ENCODE measurements at places on chromosomes 1 and 21.

DNA sequence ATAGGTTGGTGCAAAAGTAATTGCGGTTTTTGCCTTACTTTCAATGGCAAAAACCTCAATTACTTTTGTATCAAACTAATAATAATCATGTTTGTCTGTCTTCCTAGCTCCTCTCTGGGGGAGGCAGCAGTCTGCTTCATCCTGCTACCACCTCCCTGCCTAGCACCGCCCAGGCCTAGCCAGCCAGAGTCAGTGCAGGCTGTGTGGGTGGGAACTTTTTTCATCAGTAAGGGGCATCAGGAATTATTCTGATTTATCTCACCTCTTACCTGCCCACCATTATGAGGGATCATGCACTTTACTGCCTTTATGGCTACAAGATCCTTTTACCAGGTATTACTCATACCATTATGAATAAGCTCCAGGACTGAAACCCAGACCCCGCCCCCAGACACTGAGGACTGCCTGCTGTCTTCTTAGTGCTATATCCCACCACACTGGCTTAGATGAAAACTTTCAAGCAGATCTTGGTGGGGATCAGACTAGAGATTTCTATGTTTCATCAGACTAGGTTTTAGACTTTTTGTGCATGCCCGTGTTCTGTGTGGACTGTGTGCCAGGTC is 116.4 kb downstream of the PBX1 start:
- DNase-seq: no peak

DNA sequence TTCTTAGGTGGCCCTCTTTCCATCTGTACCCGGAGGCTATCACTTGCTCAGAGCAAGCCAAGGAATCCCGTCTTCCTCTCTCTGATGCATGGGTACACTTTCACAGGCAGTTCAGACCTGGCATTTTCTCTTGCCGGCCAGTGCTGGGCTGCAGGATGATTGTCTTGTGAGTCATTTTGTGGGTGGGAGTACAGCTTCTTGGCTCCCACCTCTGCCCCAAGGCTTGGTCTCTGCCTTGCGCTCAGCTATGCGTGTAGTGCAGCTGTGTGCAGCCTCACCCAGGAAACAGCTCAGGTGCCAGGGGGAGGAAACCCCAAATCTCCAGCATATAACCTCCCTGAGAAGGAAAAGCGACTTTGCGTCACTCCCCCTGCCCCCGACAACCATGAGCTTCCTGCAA is 3.9 kb upstream of the AJAP1 start:
- no peak for DNase-seq

- DNase-seq: no peak
Measured at GRCh38 chr1:63662056-63662836, 69.0 kb downstream of the PGM1 start.

- no peak for DNase-seq
Measured at GRCh38 chr1:59443310-59443709, 146.4 kb downstream of the FGGY start.

GRCh38 chr1:188668083-188668482 is 1809.6 kb downstream of the BRINP3 start:
- DNase-seq: no peak

- DNase-seq: no peak
Measured at GRCh38 chr1:160710517-160711252, 937 bp downstream of the CD48 start.

DNA sequence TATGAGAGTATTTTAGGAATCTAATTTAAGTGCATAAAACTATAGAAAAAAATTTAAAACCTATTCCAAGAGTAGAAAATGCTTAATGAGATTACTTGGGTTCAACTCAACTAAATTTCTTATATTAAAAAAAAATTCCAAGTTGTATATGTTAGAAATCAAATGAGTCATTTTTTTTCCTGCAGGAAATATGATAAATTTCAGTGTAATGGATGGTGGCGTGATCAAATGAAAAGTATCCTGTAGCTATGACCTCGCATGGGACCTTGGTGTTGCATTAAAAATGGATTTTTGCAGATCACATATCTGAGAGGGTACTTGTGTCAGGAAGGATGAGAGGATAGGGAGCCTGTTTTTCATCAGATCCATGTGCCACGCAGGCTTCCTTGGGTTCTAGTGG is 17.9 kb downstream of the ATP5PO start:
- DNase-seq: no peak
